ENCODE measurements at places on chromosomes 11 and 22.
A peak's percentile ranks its signal among the peaks of the same experiment; 100 is the strongest.

- DNase-seq = no peak
These were observed 102.7 kb downstream of the MRTFA start for GRCh38 chr22:40533712-40534378.

- no peak for DNase-seq
These were observed 365.8 kb downstream of the TBC1D22A start for GRCh38 chr22:47128216-47128615.

DNA sequence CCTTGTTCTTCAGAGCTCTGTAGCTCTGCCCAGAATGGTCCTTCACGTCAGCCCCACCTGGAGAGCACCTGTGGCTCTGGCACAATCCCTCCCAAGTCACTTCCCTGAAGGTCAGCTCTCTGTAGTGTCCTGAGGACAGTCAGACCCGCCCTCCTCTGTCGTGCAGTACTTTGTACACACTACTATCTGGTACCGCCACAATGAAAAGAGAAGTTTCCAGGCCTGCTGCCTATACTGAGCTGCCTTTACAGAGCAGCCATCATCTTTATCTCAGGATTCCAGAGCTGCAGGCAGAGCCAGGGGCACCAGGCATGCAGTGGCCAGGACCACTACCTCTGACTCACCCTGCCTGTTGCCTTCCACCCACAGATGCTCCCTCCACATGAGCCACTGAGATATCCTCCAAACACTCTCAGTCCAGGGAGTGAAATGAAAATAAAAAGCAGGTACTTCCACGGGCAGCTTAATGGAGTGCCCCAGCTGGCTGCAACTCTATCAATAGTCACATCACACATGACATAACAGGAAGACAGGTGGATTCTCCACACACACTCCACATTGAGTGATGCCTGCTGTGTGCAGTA is 7.3 kb downstream of the PACSIN2 start:
- no peak for DNase-seq

GRCh38 chr22:26461188-26461810 is 22.3 kb downstream of the HPS4 start:
- DNase-seq = peak; percentile 33

DNA sequence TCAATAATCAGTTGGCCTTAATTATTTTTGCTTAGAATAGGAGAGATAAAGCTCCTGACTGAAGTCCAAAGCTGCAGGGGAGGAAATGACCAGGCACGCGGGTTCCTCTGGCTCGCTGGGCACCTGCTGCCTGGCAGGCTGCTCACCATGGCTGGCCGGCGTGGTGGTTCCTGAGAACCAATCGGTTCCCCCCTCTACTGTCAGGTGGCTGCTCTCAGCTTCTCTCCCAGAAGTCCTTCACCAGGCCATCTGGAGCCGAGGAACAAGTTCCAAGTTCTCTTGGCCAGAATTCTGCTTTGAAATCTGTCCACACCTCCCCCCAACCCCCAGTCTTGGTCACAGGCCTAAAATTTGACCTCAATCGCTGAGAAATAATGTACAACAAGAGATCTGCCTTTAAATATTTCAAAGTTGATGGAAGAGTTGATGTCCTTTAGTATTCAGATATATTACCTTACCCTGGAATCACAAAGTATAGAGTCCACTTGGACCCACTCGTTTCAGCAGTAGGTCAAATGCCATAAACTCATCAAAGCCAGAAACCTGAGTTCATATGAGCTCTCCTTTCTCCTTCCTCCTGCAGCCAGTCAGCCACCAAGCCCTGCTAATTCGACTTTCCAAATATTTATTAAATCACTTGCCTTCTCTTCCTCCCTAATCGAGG is 25.2 kb downstream of the EXPH5 start:
- no peak for DNase-seq

Data from anterior cingulate cortex (tissue), 58 donors.